NCI-H2227 treated with DMSO at 0.1 percent for 48 hours (cell line): ENCODE measurements at places on chromosomes 4 and X.
A peak's percentile ranks its signal among the peaks of the same experiment; 100 is the strongest.

GRCh38 chr4:41358647-41359421 lies 102.1 kb downstream of the UCHL1 start:
- DNase-seq, result no peak

GRCh38 chrX:136209016-136209738 lies 42.0 kb downstream of the MAP7D3 start:
- no peak for DNase-seq

GRCh38 chr4:159413306-159413943 lies 310.5 kb downstream of the RAPGEF2 start:
- DNase-seq, result no peak

DNA sequence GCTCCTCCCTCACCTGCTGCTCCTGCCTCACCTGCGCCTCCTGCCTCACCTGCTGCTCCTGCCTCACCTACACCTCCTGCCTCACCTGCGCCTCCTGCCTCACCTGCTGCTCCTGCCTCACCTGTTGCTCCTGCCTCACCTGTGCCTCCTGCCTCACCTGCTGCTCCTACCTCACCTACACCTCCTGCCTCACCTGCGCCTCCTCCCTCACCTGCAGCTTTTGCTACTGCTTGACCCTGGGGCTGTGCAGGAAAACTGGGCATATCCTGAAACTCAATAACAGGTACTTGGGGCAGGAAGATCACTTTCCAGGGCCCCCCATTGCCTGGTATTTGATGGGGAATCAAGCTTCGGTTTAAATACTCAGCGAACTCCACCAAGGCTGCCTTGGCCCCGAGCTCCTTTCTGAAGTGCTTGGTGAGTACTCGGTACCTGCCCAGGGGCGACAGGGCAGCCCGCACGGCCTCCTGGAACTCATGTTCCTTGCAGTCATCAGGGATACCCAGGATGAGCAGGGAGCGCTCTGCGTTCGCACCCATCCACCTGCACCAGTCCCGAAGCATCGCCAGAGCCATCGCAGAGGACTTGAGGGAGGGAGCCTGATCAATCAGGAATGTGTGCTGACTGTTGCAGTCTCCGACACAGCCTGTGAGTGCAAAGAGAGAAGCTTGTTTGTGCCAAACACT lies 2.7 kb downstream of the PNMA6E start:
- no peak for DNase-seq

DNA sequence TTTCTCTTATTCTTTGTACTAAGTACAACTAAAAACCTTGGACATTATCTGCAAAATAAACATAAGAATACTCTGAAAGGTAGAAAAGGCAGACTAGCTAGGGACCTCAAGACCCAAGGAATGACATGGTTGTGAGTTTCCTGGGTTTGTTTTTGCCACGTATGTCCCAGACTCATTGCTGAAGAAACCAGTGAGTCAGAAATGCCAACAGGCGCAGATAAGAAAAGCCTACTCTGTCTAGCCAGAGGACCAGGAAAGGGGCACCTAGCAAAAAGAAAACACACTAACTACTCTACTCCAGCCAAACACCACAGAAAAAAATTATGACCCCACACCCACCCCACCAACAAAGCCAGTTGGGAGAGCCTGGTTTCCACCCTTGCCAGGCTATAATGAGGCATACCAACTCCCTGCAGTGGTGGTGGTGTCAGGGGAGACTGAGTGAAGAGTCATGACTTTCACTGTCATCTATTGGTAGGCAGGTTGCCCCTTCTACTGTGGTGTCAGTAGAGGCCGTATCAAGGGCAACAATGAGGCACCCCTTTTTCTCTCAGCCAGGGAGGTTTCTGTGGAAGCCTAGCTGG lies 10.9 kb downstream of the MTMR1 start:
- DNase-seq, result no peak

- DNase-seq, result no peak
These were observed 552.6 kb downstream of the PPARGC1A start for GRCh38 chr4:23337292-23337691.

GRCh38 chrX:154091678-154092077 lies 5.8 kb downstream of the MECP2 start:
- DNase-seq, result no peak

GRCh38 chr4:40769266-40769665 lies 19.5 kb downstream of the NSUN7 start:
- no peak for DNase-seq

DNA sequence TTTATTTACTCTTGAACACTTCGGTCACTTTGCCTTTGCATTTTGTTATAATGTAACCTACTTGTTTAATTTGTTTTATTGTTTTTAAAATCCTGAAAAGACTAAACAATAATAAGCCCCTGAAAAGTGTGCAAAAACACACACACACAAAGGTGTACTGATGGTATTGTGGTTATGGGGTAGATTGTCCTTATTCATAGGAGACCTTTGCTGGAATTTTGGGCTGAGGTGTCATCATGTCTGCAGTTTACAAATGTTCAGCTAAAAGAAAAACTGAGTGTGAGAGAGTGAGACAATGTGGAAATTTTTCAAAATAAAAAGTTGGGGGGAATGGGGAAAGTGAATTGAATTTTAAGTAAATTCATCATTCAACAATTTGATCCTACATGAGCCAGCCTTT lies 174.9 kb downstream of the QDPR start:
- DNase-seq, result no peak

DNA sequence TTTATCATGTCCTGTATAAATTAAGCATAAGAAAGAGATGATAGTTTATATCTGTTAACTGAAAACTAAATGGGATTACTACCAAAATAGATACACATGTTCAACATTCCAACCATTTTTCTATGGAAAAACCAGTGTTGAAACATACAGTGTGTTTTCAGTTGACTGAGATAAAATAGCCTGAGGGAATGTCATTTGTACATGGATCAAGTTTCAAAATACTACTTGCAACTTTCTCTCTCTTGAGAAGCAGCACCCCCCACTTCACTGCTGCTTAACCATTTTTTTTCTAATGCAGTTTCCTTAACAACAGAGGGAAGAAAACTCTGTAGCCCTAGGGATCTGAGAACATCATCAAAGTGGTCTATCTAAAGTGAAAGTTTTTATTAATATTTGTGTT lies 70.8 kb downstream of the NPNT start:
- no peak for DNase-seq

- no peak for DNase-seq
These were observed 133.3 kb downstream of the STIM2 start for GRCh38 chr4:26993967-26994366.

- DNase-seq, result no peak
These were observed 88.5 kb upstream of the ADRA2C start for GRCh38 chr4:3677748-3678070.

GRCh38 chr4:140296335-140297220 lies 76.9 kb upstream of the SCOC start:
- DNase-seq, result peak; percentile 75

- DNase-seq, result no peak
These were observed 123.5 kb upstream of the JADE1 start for GRCh38 chr4:128686032-128686465.

GRCh38 chr4:1113311-1114009 lies at the start of gene RNF212:
RNF212 (minus strand) TSS chr4:1113564; CDS start chr4:1113464, 100 bp downstream.
- DNase-seq, result peak; percentile 1

DNA sequence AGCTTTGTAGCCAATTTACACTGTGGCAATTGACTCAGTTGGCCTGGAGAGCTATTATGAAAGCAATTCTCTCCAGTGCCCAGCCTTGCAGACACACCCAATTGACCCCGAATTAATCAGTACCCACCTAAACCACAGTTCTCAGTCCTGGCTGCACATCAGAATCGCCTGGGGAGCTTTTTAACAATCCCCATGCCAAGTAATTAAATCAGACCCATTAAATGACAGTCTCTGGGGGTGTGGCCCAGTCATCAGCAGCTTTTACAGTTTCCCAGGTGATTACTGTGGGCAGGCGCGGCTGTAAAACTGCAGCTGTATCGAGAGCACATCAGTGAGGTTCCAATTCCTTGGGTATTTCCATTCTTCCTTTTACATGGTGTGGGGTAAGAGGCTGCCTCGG lies 460.9 kb upstream of the FAT1 start:
- DNase-seq, result no peak

GRCh38 chrX:69020316-69020715 lies 144.9 kb downstream of the PJA1 start:
- no peak for DNase-seq
